ENCODE measurements at places on chromosomes 5 and 9. TPM values are rescaled to one million over a fixed set of nuclear protein-coding genes. Genes with fewer than 3 reads are reported as not detected.

Gene PCDHA12
- total RNA-seq: 0.20 TPM

Gene PAEP
- not detected for total RNA-seq

Gene SH3PXD2B
- 30.7 TPM for total RNA-seq

Gene GDF9
- total RNA-seq: 0.30 TPM

Gene NMUR2
- total RNA-seq: 0.10 TPM

Gene SPINK4
- total RNA-seq: not detected

Gene MCTP1
- total RNA-seq: 30.8 TPM

All from skin of body (tissue), 3 donors.